Stimulated activated CD8-positive, alpha-beta memory T cell treated with anti-CD3 and anti-CD28 coated beads, Interleukin-2, amount 100 ng/mL, for 48 hours (primary cell): ENCODE measurements at places on chromosomes 1 and 21.

- no peak for DNase-seq
Measured at GRCh38 chr1:24737368-24738117, 7.7 kb upstream of the CLIC4 start.

DNA sequence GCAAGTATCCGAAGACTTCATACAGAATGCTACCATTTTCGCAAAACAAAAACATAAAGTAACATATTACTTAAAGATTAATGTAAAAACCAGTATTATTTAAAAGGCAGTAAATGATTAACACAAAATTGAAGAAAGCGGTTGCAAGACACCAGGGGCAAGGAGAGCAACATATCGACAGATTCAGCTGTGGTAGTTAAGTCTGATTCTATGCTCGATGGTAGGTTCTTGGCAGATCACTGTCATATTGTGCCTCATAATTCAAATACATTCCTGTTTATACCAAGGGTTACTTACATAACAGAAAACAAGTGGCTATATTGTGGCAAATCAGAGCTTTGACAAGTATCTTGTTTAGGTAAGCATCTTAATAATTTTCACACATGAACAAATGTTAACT, 37.7 kb downstream of the NRIP1 start:
- DNase-seq = no peak

- DNase-seq = no peak
Measured at GRCh38 chr21:30480145-30480544, at the start of gene KRTAP19-1. TSS of gene KRTAP19-1 (minus strand) at chr21:30480367. CDS start at chr21:30480317, 50 bp downstream.

DNA sequence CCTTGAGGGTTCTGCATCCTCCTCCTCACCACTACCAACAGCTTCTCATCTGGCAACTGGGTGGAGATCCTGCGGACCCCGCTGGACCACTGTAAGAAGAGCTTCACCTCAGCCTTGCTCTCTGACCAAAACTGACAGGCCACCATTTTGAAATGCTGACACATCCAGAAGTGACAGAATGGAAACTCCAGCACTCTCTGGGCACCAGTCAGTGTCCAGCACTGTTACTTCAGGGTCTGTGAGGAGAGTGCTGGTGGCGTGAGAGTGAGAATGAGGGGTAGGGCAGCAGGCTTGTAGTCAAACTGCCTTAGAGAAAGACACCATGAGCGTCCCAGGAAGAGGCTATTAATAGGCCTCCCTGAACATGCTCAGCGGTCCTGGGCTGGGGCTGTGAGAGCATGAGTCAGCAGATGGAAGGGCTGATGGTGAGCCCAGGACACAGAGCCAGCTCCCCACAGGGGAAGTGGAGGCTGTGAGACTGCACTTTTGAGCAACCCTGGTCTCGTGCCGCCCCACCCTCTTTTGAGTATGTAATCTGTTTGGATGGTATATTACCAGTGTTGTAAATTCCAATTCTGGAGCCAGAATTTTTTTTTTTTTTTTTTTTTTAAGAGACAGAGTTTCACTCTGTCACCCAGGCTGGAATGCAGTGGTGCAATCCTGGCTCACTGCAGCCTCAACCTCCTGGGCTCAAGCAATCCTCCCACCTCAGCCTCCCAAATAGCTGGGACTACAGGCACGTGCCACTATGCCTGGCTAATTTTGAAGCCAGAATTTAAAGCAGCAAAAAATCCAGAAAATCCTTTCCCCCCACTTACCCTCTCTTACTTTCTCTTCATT, 34.4 kb upstream of the SLC30A1 start:
- no peak for DNase-seq

DNA sequence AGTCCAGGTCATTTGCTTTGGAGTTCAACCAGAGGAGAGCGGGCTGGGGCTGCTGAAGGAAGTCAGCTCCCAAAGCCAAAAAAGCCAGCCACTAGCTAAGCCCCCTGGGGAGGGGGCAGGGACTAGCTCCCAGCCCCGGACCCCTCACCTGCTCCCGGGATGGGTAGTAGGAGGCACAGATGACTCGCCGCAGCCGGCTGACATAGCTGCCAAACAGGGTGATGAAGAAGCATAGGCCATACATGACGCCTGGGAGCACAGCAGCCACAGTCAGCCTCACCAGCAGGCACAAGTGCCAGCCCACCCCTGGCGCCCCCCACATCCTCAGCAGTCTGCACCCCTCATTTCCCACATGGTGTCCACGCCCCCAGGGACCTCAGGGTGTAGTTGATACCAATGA, 7.4 kb downstream of the DCST2 start:
- DNase-seq = no peak

DNA sequence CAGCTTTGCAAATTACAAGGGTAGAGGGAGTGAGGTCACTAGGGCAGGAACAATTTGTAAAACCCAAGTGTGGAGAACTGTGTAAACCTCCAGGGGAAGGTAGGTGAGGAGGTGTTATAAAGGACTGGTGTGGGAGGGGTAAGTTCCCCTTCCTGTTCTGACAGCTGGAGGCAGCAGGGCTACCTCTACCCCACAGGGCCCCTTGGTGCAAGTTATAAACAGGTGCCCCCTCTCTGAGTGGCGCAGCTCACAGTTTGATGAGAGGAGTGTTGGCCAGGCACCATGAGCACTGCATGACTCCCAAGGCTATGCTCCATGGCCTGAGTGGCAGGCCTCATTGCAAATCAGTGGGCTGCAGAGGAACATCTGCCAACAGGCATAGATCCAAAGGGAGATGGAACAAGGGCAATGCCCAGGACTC, 41.0 kb downstream of the MFSD2A start:
- DNase-seq = no peak
